A172 (cell line): ENCODE measurements at places on chromosomes 7 and 10. TPM values are rescaled to one million over a fixed set of nuclear protein-coding genes. Genes with fewer than 3 reads are reported as not detected.

Gene TFEC
- total RNA-seq: 0.07 and 0.43 TPM in 2 replicates

Gene SPDYE2
- 0.10 TPM in 1 of 2 replicates, not detected in the other for total RNA-seq

Gene AKR1E2
- not detected in 2 replicates for total RNA-seq

Gene NUDT13
- total RNA-seq: 4.0 and 40.4 TPM in 2 replicates

Gene CELF2
- 0.10 TPM in 1 of 2 replicates, not detected in the other for total RNA-seq

Gene SLC26A4
- 0.02 TPM in 1 of 2 replicates, not detected in the other for total RNA-seq

Gene EPDR1
- total RNA-seq: 51.9 and 64.0 TPM in 2 replicates

Gene NPFFR1
- 0.02 TPM in 1 of 2 replicates, not detected in the other for total RNA-seq

Gene TMEM26
- not detected in 2 replicates for total RNA-seq

Gene CHN2
- total RNA-seq: 2.3 and 5.5 TPM in 2 replicates

Gene CLRN3
- 0.31 TPM in 1 of 2 replicates, not detected in the other for total RNA-seq

Gene POLR2J2
- 2.4 and 2.8 TPM in 2 replicates for total RNA-seq

Gene ENKUR
- not detected in 2 replicates for total RNA-seq

Gene CALHM1
- not detected in 2 replicates for total RNA-seq

Gene NFKB2
- 60.9 and 63.0 TPM in 2 replicates for total RNA-seq

Gene NME8
- not detected in 2 replicates for total RNA-seq

Gene MBL2
- not detected in 2 replicates for total RNA-seq

Gene LAMB1
- total RNA-seq: 133 and 151 TPM in 2 replicates

Gene GRM3
- not detected in 2 replicates for total RNA-seq

Gene CCDC3
- total RNA-seq: 0.03 TPM in 1 of 2 replicates, not detected in the other

Gene CTAGE4
- not detected in 2 replicates for total RNA-seq

Gene TYW1
- 33.5 and 37.4 TPM in 2 replicates for total RNA-seq

Gene PHYHIPL
- not detected in 2 replicates for total RNA-seq

Gene CFAP69
- total RNA-seq: 2.1 and 5.1 TPM in 2 replicates

Gene IDI2
- total RNA-seq: not detected in 2 replicates

Gene OR2A12
- not detected in 2 replicates for total RNA-seq

Gene FAM237B
- total RNA-seq: not detected in 2 replicates

Gene CALY
- not detected in 2 replicates for total RNA-seq

Gene CC2D2B
- total RNA-seq: 0.09 and 0.12 TPM in 2 replicates

Gene ZNRF2
- 13.1 and 15.0 TPM in 2 replicates for total RNA-seq

Gene ANKRD61
- total RNA-seq: 1.0 TPM in 1 of 2 replicates, not detected in the other

Gene MTPN
- total RNA-seq: 129 and 148 TPM in 2 replicates

Gene ADAM12
- total RNA-seq: 7.1 and 8.1 TPM in 2 replicates

Gene SLC29A4
- 20.9 and 23.1 TPM in 2 replicates for total RNA-seq

Gene UNC5B
- total RNA-seq: 2.3 and 4.6 TPM in 2 replicates

Gene MYPN
- total RNA-seq: 0.96 and 1.5 TPM in 2 replicates

Gene TMEM130
- 2.0 and 4.1 TPM in 2 replicates for total RNA-seq

Gene DGKB
- total RNA-seq: 0.07 and 0.29 TPM in 2 replicates

Gene PILRA
- not detected in 2 replicates for total RNA-seq
